Dermis microvascular lymphatic vessel endothelial cell (primary cell): ENCODE measurements at places on chromosomes 7 and 10. TPM values are rescaled to one million over a fixed set of nuclear protein-coding genes. Genes with fewer than 3 reads are reported as not detected.

The ZNF425 gene
- total RNA-seq: 1.5 and 2.5 TPM in 2 replicates

The CTAGE4 gene
- 0.13 TPM in 1 of 2 replicates, not detected in the other for total RNA-seq

The GIMAP7 gene
- total RNA-seq: 64.4 and 108 TPM in 2 replicates

The PTPRZ1 gene
- total RNA-seq: not detected in 2 replicates

The AGFG2 gene
- 28.5 and 51.7 TPM in 2 replicates for total RNA-seq

The PNLIPRP1 gene
- not detected in 2 replicates for total RNA-seq

The CPVL gene
- total RNA-seq: 0.25 and 0.51 TPM in 2 replicates

The GPER1 gene
- total RNA-seq: 1.5 and 2.3 TPM in 2 replicates

The ANKRD61 gene
- total RNA-seq: under 0.01 and 0.25 TPM in 2 replicates

The DRGX gene
- total RNA-seq: not detected in 2 replicates

The EPHB4 gene
- total RNA-seq: 272 and 378 TPM in 2 replicates

The PRSS37 gene
- not detected in 2 replicates for total RNA-seq

The VSTM4 gene
- 0.39 and 3.0 TPM in 2 replicates for total RNA-seq

The PDE6C gene
- total RNA-seq: not detected in 2 replicates

The ZNF365 gene
- total RNA-seq: not detected in 2 replicates

The GPR15LG gene
- total RNA-seq: not detected in 2 replicates

The PLEKHA1 gene
- total RNA-seq: 21.7 and 25.9 TPM in 2 replicates

The UPK3B gene
- 0.13 and 0.38 TPM in 2 replicates for total RNA-seq

The TYW1B gene
- 1.4 and 3.7 TPM in 2 replicates for total RNA-seq

The ANKRD7 gene
- total RNA-seq: 0.13 TPM in 2 replicates

The DNAH11 gene
- 0.13 and 0.25 TPM in 2 replicates for total RNA-seq

The OPN1SW gene
- total RNA-seq: not detected in 2 replicates

The TMEM184A gene
- under 0.01 and 0.13 TPM in 2 replicates for total RNA-seq

The ATP5F1C gene
- total RNA-seq: 246 and 265 TPM in 2 replicates

The SPDYE18 gene
- total RNA-seq: 0.26 and 0.38 TPM in 2 replicates

The CFAP70 gene
- 0.13 and 0.26 TPM in 2 replicates for total RNA-seq

The PIP gene
- total RNA-seq: not detected in 2 replicates

The ERVW-1 gene
- not detected in 2 replicates for total RNA-seq

The WIPF3 gene
- not detected in 2 replicates for total RNA-seq

The SLC39A12 gene
- total RNA-seq: under 0.01 TPM in 1 of 2 replicates, not detected in the other

The SPDYE8 gene
- not detected in 2 replicates for total RNA-seq

The BHLHA15 gene
- 0.51 TPM in 2 replicates for total RNA-seq

The PAX4 gene
- total RNA-seq: not detected in 2 replicates

The LRRC27 gene
- 5.0 and 7.1 TPM in 2 replicates for total RNA-seq

The UROS gene
- 48.5 and 75.2 TPM in 2 replicates for total RNA-seq

The GATA3 gene
- total RNA-seq: under 0.01 TPM in 2 replicates

The ZNF853 gene
- total RNA-seq: 0.90 and 4.6 TPM in 2 replicates

The EMX2 gene
- not detected in 2 replicates for total RNA-seq

The CEP55 gene
- 11.6 and 37.1 TPM in 2 replicates for total RNA-seq
